ENCODE measurements at places on chromosomes 7 and 10.
A peak's percentile ranks its signal among the peaks of the same experiment; 100 is the strongest.

- no peak for DNase-seq
Observed at GRCh38 chr10:131748831-131749766, 151.7 kb upstream of the PPP2R2D start.

DNA sequence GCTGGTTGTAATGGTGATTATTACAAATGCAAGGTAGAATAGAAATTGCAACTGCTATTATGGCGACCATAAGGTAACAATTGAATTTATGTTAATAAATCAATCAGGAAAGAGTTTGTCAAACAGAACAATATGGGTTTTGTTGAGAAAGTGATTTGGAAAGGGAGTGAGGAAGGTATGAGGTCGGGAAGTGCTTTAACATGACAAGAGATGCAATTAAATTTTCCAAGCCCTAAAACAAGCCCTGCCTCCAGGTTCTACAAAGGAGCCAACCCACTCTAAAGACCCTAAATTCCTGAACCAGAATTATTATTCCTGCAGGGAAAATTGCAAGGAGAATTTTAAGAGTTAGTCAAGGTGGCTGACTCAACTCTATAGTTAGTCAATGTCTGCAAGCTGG, 363.7 kb downstream of the BMPER start:
- DNase-seq = no peak

- no peak for DNase-seq
Observed at GRCh38 chr7:94044806-94045205, 40.7 kb upstream of the BET1 start.

DNA sequence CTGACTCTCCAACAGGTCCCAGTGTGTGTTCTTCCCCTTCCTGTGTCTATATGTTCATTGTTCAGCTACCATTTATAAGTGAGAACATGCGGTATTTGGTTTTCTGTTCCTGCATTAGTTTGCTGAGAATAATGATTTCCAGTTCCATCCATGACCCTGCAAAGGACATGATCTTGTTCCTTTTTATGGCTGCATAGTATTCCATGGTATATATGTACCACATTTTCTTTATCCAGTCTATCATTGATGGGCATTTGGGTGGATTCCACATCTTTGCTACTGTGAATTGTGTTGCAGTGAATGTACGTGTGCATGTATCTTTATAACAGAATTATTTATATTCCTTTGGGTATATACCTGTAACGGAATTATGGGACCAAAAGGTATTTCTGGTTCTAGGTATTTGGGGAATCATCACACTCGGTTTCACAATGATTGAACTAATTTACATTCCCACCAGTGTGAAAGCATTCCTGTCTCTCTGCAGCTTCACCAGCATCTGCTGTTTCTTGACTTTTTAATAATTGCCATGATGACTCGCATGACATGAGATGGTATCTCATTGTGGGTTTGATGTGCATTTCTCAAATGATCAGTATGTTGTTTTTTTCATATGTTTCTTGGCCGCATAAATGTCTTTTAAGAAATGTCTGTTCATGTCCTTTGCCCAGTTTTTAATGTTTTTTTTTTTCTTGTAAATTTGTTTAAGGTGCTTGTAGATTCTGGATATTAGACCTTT, 60.2 kb downstream of the LSMEM1 start:
- DNase-seq = no peak

- DNase-seq = no peak
Observed at GRCh38 chr10:12382956-12383531, 33.7 kb downstream of the CAMK1D start.

DNA sequence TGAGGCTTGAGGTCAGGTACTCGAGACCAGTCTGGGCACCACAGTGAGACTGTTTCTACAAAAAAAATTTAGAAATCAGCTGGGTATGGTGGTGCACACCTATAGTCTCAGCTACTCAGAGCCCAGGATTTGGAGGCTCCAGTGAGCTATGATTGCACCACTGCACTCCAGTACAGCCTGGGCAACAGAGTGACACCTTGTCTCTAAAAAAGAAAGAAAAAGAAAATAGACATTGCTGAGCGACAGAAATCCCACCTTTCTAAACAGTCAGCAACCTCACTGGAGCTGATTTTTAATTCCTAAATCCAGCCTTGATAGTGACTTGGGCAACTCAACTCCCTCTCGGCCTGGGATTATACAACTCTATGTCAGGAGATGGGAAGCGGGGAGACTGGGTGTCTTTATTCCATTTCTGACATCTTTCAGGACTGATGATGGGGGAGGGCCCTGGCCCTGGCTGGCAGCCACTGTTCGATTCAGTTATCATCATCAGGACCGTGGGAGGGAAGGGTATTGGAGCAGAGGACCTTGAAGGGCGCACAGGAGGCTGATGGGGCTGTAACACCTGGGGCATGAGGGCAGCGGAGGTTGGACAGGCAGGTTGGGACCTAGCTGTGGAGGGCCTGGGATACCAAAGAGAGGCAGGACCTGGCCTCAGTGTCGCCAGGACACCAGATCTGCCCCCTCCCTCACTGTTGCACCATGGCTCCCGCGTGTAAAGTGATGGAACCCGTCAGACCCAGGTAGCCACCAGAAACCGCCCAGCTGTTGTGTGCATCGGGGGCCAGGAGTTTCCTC, 14.7 kb downstream of the HSPB1 start:
- DNase-seq = no peak

- peak; percentile 21 for DNase-seq
Observed at GRCh38 chr10:130606001-130606405, 469.8 kb downstream of the GLRX3 start.

DNA sequence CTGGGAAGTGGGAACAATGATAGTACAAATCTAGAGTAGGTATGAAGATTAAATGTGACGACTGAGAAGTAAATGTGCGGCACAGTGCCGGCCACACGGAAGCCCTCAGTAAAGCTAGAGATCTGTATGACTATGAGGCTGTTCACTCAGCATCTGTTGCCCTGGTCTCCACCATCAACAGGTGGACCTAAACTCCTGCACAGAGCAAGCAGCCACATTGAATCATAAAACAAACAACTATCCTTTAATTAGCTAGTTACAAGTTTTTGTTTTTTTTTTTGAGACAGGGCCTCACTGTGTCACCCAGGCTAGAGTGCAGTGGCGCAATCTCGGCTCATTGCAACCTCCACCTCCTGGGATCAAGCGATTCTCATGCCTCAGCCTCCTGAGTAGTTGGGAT, 16.6 kb downstream of the RBP4 start:
- DNase-seq = no peak

GRCh38 chr7:38727184-38727940, 96.2 kb upstream of the AMPH start:
- no peak for DNase-seq

- DNase-seq = no peak
Observed at GRCh38 chr10:123392182-123392963, 238.2 kb downstream of the BUB3 start.

DNA sequence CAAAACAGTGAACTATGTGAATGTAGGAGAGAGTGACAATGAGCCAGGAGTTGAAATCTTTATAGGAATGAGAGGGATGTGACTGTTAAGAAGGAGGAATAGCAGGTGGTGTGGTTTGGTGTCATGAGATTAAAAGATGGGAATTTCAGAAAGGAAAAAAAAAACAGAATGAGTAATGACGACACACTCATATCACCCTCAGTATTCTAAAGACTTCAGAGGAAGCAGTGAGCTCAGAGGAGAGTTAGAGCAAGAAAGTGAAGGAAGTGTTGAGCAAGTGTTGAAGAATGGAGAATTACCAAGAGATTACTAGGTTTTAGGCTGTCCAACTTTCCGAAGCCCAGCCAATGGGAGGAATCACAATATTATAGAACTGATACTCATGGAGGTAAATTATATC, 220.5 kb upstream of the HGF start:
- DNase-seq = no peak

GRCh38 chr10:74103560-74104258, 46.9 kb downstream of the AP3M1 start:
- DNase-seq = peak; percentile 26

- no peak for DNase-seq
Observed at GRCh38 chr10:48736596-48736995, 51.9 kb downstream of the WDFY4 start.

GRCh38 chr7:64880322-64881297, 22.5 kb upstream of the ZNF273 start:
- no peak for DNase-seq

DNA sequence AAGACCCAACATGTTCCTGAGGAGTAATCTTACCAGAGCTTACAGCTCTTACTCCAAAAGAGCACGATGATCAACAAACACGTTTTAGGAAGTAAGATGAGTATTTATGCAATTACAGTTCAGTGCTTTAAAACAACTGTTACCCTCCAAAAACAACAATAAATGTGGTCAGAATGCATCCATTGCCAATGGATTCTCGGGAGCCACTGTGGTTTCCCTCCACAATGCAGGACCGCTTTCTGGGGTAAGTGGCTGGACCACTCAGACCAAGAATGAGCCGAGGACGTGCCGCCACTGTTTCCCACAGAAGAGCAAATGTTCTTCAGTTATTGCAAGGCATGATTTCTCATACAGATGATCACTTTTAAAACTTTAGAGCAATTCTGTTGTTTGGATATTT, 232.3 kb upstream of the MKLN1 start:
- DNase-seq = no peak

GRCh38 chr10:109882251-109883057, 40.9 kb downstream of the XPNPEP1 start:
- DNase-seq = no peak

- no peak for DNase-seq
Observed at GRCh38 chr10:79440281-79440680, 5.1 kb downstream of the ZCCHC24 start.

- DNase-seq = no peak
Observed at GRCh38 chr10:95482501-95483233, 78.5 kb downstream of the SORBS1 start.

GRCh38 chr10:121027371-121027770, 176.2 kb downstream of the WDR11 start:
- peak; percentile 33 for DNase-seq

- DNase-seq = peak; percentile 62
Observed at GRCh38 chr7:30521532-30521931, 16.9 kb upstream of the GGCT start.

DNA sequence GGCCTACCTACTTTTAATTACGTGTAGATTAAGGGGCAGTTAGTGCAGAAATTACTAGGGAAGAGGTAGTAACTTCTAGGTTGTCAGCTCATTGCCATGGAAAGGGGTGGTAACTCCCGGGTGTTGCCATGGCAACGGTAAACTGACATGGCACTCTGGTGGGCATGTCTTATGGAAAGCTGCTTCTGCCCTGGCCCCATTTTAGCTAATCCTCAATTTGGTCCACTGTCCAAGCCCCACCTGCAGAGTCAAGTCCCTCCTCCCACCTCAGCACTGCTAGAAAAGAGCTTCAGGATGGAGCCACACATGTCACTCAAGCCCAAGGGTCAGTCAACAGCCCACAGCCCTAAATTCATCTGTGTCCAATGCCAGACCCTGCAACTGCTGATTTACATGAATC, 7.5 kb upstream of the ZKSCAN1 start:
- no peak for DNase-seq
